ENCODE measurements at places on chromosomes 2 and 18.

DNA sequence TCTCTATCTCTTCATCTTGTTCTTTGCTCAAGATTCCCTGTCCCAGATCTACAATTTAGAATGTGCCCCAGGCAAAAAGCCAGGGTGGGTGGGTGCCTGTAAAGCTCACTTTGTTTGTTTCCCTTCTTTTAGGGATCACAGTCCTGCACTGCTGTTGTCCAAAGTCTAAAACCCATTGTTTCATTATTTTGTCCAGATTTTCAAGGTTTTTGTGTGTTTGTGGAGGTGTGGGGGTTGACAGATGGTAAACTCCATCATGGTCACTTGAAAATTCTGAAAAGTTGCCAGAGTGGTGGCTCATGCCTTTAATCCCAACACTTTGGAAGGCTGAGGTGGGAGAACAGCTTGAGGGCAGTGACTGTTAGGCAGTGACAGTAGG, 41.5 kb downstream of the YES1 start:
- DNase-seq: no peak

- no peak for DNase-seq
These were observed 109.8 kb upstream of the SIX2 start for GRCh38 chr2:45119038-45119437.

- DNase-seq: no peak
These were observed 5.1 kb upstream of the PTPRM start for GRCh38 chr18:7561909-7562460.

DNA sequence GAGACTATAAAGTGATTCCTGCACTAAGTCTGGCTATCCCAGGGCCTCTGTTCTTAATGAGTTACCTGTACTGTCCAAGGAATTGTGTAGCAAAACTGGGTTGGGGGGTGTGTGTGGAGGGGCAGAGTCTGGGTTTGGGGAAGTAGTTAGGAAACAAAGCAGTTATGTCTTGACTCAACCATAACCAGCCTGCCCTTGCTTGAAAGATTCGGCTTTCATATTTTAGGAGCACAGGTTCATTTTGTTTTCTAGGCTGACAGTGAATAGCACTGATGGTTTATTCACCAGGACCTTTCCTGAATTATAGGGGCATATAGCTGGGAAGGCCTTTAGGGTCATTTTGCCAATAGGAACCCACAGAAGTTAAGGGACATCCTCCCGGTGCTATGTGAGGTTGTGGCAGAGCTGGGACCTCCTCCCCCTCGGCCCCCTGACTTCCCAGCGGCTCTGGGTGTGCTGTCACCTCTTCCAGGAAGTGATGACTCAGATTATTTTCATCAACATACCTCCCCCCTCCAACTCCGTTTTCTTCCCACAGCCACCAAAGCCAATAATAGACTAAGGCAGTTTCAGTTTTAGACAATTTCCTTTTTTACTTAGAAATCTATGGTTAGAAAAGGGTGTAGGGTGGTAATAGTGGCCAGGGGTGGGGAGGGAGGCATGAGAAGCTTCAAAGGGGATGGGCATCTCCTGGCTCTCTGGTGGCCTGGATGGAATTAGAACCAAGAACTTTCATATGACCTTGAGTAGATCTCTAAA, 44.8 kb downstream of the SETBP1 start:
- peak; percentile 33 for DNase-seq

Measured in stimulated activated CD8-positive, alpha-beta memory T cell treated with anti-CD3 and anti-CD28 coated beads, Interleukin-7, amount 100 ng/mL, for 24 hours (primary cell).